Fibroblast of lung (primary cell): ENCODE measurements at places on chromosomes 1 and 21. TPM values are rescaled to one million over a fixed set of nuclear protein-coding genes. Genes with fewer than 3 reads are reported as not detected.

Gene LCE1F
- not detected in 2 replicates for total RNA-seq

DNA sequence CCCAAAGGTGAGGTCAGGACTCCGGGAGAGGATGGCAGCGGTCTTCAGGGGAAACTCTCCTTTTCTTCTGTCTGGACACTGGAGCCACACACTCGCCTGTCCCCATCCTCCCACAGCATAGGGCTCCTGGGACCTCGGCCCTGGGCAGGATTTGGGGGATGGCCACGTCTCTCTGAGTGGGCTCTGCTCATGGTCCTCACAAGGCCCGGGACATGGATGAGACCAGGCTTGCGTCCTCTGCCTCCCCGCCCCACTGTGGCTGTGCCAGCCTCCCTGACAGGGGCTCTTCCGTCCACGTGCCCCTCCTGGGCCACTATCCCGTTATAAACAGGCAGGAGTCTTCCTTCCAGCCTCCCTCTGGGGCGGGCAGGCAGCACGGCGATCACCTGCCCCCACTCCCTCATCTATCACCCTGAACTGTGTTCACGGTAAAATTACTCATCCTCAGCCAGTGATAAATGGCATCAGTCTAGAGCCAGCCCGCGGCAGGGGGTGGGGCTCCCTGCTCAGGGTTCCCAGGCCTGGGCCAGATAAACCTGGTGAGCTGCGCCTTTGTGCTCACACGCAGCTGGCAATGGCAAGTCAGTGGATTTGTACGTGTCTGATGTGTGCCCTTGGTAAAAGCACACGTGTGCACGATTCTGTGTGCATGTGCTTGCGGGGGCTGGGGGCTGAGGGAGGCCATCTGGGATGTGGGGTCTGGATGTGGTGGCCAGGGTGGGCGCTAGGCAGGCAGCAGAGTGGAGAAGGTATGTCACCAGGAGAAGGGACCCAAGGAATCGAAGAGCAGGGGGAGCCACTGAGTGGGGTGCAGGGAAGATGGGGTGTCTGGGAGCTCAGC, 12.6 kb upstream of the SAMD11 start:
- peak; percentile 77 for DNase-seq

GRCh38 chr1:24759492-24759891, 14.2 kb downstream of the CLIC4 start:
- no peak for DNase-seq

DNA sequence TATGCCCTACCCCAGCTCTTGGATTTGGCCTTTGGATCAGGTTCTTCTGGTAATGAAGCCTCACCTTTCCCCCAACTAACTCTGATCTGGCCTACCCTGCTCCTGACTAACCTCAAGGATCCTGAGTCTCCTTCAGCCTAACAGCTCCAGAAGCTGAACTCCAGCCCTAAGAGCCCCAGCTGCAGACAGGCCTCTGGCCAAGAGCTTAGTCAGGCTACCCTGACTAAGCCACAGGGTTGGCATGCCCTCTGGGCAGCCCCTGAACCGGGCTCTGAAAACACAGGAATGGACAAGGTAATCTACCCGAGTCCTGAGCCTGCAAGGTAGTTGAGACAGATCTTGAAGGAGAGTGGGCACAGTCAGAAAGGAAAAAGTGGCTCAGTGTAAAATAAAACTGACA, 29.4 kb downstream of the COA7 start:
- DNase-seq, result no peak

GRCh38 chr1:180482425-180483275, 19.7 kb downstream of the ACBD6 start:
- peak; percentile 37 for DNase-seq

DNA sequence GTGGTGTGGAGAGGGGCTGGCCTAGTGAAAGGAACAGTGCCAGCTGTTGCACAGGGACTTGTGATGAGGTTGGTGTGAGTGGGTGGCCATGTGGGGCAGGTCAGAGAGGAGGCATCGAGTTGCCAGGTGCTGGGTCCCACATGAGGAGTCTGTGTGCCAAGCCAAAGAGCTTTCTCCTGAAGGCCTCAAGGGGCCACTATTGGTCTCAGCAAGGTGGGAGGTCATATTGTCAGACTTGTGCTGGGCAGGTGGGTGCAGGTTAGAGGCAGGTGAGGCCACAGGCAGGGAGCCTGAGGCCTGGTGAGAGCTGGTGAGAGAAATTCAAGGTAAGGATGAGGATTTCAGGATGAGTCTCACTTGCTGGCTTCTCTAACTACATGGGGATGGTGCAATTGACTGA, 256.8 kb downstream of the DISC1 start:
- no peak for DNase-seq

DNA sequence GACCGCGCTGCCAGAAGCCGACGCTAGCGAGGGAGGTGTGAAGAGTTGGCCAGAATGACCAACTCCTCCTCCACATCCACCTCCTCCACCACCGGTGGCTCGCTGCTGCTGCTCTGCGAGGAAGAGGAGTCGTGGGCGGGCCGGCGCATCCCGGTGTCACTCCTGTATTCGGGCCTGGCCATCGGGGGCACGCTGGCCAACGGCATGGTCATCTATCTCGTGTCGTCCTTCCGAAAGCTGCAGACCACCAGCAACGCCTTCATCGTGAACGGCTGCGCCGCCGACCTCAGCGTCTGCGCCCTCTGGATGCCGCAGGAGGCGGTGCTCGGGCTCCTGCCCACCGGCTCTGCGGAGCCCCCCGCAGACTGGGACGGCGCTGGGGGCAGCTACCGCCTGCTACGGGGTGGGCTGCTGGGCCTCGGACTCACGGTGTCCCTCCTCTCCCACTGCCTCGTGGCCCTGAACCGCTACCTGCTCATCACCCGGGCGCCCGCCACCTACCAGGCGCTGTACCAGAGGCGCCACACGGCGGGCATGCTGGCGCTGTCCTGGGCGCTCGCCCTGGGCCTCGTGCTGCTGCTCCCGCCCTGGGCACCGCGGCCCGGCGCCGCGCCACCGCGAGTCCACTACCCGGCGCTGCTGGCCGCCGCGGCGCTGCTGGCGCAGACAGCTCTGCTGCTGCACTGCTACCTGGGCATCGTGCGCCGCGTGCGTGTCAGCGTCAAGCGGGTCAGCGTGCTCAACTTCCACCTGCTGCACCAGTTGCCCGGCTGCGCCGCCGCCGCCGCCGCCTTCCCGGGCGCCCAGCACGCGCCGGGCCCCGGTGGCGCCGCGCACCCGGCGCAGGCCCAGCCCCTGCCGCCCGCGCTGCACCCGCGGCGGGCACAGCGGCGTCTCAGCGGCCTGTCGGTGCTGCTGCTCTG, 1.2 kb downstream of the GPR88 start:
- DNase-seq, result peak; percentile 18

GRCh38 chr21:20220586-20220985, 777.6 kb upstream of the NCAM2 start:
- no peak for DNase-seq

Gene TTLL7
- total RNA-seq, result 9.8 and 19.8 TPM in 2 replicates

DNA sequence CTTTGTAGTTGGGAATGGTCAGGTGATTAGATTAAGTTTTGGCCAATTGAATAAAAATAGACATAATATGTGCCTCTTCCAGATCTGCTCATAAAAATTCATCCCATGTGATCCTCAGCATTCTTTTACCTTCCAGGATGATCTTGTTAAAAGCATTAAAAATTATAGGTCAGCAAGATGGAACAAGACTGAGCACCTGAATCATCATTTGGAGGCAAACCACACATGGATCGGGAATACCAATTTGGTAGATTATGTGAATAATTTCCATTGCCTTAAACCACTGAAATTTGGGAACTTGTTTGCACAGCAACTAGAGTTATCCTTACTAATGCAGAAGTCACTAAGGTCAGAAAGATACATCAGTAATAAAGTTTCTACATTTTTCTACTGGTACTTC, 681.4 kb upstream of the ADGRL2 start:
- DNase-seq, result no peak

DNA sequence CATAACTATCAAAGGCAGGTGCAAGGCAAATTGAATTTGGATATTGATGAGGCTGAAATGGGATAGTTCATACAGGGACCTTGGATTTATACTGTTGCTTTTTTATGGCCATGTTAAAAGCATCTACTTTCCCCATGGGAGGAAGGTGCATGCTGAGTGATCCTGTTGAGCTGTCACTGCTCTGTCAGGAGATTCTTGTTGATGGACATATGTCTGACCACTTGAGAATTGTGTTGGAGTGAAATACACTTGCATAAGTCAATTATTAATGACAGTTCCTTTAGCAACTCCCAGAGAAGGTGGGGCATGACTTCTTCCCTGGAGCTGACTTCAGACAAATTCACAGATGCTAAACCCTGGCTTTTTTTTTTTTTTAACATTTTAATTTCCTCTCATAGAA, 58.4 kb upstream of the DYNLT5 start:
- no peak for DNase-seq

Gene PAQR6
- total RNA-seq, result 0.26 and 0.33 TPM in 2 replicates

GRCh38 chr1:245678860-245679411, 524.2 kb downstream of the KIF26B start:
- DNase-seq, result no peak

- no peak for DNase-seq
These were observed 124.1 kb upstream of the KCNK2 start for GRCh38 chr1:214958486-214958885.

DNA sequence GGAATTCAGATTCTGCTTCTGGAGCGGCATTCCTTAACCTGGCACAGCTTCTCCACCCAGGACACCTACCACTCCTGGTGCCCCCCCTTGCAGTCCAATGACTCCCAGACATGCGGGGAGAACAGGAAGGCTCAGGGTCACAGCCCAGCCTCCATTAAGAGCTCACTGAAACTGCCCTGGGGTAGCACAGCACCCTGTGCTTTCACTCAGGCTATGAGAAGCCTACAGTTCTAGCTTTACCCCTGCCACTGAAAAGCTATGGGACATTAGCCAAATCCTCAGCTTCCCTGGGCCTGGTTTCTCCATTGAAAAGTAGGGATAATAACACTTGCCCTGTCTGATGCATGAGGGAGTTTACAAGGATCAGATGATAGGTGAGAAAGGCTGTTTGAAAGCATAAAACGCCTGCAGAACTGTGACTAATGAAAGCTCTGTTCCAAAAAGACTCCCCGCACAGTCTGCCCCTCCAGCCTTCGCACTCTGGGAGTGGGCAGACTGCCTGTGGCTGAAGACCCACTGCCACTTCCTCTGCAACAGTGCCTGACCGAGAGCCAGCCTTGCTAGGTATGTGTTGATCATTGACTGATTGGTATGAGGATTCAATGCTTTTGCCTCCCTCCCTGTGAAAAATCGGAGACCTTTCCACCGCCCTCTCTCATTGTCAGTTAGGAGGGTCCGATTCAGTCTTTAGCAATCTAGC, 2.7 kb upstream of the CLDN19 start:
- no peak for DNase-seq

DNA sequence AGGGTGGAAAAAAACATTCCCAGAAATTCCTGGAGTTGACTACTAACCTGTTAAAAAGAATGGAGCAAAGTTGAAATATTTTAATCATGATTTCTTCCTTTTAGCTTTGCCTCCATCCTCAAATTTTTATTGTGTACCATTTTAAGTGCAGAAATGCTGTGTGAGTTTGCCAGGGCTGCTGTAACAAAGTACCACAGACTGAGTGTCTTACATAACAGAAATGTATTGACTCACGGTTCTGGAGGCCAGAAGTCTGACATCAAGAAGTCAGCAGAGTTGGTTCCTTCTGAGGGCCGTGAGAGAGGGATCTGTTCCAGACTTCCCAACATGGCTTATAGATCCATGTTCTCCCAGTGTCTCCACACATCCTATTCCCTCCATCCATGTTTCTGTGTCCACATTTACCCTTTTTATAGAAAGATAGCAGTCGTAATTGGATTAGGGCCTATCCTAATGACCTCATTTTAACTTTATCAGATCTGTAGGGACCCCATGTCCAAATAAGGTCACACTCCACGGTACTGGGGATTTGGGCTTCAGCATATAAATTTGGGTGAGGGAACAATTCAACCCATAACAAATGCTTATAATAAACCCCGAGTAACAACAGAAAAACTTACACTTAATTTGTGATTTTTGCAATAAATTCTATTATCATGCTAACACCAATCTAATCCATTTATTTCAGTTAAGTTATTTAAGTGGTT, 12.7 kb downstream of the SNX7 start:
- DNase-seq, result peak; percentile 13

Gene LEPR
- total RNA-seq, result 10.0 and 20.1 TPM in 2 replicates

Gene CYP4X1
- not detected in 2 replicates for total RNA-seq

DNA sequence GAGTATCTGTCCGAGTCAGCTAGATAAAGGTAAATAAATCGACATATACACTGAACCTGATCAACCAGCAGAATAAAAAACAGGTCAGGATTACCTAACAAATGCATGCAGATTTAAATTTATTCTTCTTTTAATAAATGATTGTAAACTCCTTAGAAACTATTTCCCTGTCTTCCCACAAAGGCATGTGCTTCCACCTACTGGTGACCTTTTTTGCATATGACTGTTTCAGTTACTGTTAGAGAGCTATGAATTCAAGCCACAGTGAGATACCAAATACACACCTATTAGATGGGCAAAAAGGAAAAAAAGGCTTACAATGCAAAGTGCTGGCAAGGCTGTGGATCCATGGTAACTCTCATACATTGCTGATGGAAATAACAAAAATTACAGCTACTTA, 957.4 kb upstream of the NCAM2 start:
- no peak for DNase-seq

DNA sequence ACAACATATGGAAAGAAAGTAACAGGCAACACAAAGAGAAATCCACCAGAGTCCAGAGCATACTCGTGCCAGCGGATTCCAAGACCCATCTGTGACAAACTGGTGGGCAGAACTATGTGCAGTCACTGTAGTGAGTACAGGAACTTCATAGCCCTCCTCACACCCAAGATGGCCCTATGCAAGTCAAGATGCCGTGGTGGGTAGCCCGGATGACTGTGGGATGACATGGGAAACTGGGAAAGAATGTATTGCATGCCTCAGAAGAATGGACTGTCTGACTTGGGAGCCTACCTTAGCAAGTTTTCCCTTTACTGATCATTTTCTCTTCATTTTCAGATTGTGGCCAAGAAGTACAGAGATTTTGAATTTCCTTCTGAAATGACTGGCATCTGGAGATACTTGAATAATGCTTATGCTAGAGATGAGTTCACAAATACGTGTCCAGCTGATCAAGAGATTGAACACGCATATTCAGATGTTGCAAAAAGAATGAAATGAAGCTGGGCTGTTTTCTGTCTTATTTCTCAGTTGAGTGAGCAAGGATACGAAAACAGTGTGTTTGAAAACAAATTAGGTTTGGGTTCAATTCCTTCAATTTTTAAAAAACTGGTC, 47.3 kb downstream of the CLIC6 start:
- DNase-seq, result no peak

Gene ADGRB2
- 7.4 and 10.4 TPM in 2 replicates for total RNA-seq

Gene SSBP3
- 6.9 and 9.4 TPM in 2 replicates for total RNA-seq

DNA sequence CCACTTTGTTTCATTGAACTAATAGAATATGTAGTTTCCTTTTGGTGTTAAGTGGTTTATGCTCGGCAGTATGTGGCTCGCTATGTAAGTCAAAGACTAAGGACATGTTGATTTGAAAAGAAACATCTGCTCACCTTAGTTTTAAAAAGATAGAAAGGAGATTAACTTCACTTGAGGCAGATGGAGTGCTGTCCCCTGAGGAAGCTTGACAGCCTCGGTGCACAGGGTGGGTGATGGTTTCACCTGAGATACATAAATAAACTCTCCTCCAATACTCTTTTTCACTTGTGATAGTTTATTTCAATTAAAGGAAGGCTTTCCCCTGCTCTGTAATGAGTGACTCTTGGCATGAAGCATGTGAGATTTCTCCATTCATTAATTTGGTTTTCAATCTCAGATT, 70.8 kb upstream of the FMN2 start:
- DNase-seq, result no peak

Gene TP73
- total RNA-seq, result not detected in 2 replicates
